Dermis lymphatic vessel endothelial cell (primary cell): ENCODE measurements at places on chromosomes 16 and 17. TPM values are rescaled to one million over a fixed set of nuclear protein-coding genes. Genes with fewer than 3 reads are reported as not detected.

Gene ASGR1
- total RNA-seq = 26.4 and 28.8 TPM in 2 replicates

Gene KRTAP3-1
- total RNA-seq = not detected in 2 replicates

Gene PRR15L
- total RNA-seq = not detected in 2 replicates

Gene CACNG5
- total RNA-seq = not detected in 2 replicates

Gene KRT12
- total RNA-seq = not detected in 2 replicates

Gene IFI35
- 7.8 and 10.7 TPM in 2 replicates for total RNA-seq
